ENCODE measurements at places on chromosomes 5 and 9. TPM values are rescaled to one million over a fixed set of nuclear protein-coding genes. Genes with fewer than 3 reads are reported as not detected.

FAM81B gene
- not detected for total RNA-seq

IFNA13 gene
- not detected for total RNA-seq

LRRC19 gene
- total RNA-seq, result 0.55 TPM

AK8 gene
- total RNA-seq, result not detected

EIF4E1B gene
- total RNA-seq, result not detected

FAM151B gene
- 1.2 TPM for total RNA-seq

ANKRD18B gene
- total RNA-seq, result 0.40 TPM

ITK gene
- 0.70 TPM for total RNA-seq

PHF24 gene
- total RNA-seq, result not detected

SLC27A6 gene
- total RNA-seq, result 0.10 TPM

PCDHGA8 gene
- total RNA-seq, result 0.35 TPM

MRPL50 gene
- 5.1 TPM for total RNA-seq

IFT74 gene
- 5.2 TPM for total RNA-seq

MARVELD2 gene
- total RNA-seq, result 29.7 TPM

LHFPL2 gene
- total RNA-seq, result 2.4 TPM

TAF11L10 gene
- not detected for total RNA-seq

ZNF367 gene
- total RNA-seq, result 1.0 TPM

DIPK1B gene
- total RNA-seq, result 3.0 TPM
